ENCODE measurements at places on chromosomes 13 and 19. TPM values are rescaled to one million over a fixed set of nuclear protein-coding genes. Genes with fewer than 3 reads are reported as not detected.

GRCh38 chr13:112137144-112137543 lies 70.2 kb downstream of the SOX1 start:
- DNase-seq: no peak

Gene SLC25A23
- total RNA-seq: 10.9 TPM

DNA sequence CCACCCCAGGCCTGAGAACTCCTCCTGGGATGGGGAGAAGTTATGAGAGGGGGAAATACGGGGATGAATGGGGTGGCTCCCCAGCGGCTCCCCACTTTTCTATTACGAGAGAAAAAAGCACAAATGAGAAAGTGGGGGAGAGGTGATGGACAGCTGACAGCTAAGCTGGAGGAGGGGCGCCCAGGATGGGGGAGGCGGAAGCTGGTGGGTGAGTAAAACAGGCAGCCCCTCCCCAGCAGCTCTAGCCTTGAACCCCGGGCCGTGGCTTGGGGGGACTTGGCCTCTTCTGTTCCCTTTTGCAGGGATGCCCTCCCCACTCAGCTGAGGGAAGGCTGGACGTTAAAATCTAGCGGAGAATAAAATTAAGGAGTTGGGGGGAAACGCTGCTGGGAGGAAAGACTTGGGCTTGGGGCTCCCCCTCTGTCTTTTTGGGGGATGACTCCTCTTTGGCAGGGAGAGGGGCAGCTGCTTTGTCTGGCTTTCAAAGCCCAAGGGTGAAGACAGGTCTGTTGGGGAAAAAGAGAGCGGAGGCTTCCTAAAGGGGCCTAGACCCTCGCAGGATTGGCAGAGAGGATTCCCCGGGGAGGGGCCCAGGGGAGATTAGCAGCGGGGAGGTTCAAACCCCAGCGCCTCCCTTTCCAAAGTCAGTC lies 1.4 kb upstream of the SAMD1 start:
- DNase-seq: peak; percentile 50

- DNase-seq: no peak
These were observed 9.1 kb upstream of the SLC35E1 start for GRCh38 chr19:16581145-16581970.

Gene IGFLR1
- total RNA-seq: 31.7 TPM

GRCh38 chr13:79939689-79940088 lies 401.2 kb downstream of the SPRY2 start:
- DNase-seq: no peak

GRCh38 chr19:8616861-8617260 lies 6.3 kb upstream of the ADAMTS10 start:
- DNase-seq: no peak

Gene LMTK3
- total RNA-seq: 13.7 TPM

DNA sequence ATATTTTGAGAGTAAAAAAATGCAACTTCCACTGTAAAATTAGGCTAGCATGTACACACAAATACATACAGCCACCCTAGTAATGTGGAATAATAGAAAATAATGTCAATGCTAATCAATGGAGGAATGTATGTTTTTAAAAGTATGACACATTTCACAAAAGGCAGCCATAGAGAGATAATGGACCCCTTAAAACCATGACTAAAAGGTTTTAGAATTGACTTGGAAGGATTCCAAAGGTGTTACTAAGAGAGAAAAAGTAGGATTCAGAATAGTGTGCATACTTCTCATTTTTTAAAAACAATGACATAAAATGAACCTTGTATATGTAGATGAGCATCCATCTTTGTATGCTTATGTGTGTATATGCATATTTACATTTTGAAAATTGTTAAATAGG lies 597.9 kb upstream of the PCDH9 start:
- no peak for DNase-seq

GRCh38 chr13:99255271-99255670 lies 2.9 kb downstream of the GPR18 start:
- DNase-seq: no peak

DNA sequence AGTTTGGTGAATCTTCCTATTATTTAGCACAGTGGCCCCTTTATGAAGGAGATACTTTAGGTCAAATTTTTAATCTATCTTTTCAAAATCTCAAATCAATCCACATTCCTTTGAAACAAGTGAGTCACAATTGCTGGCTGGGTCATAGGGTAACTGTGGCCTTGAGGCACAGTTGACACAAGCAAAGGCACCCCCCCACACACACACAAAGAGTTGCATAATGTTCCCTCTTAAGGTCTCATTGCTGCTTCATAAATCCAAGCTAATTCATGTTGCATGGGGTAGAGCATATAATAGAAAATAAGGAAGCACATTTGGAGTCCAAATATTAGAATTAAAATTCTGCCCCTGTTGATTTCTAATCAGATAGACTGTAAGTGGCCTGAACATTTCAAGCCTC lies 171.5 kb downstream of the DLEU7 start:
- no peak for DNase-seq

Gene FIZ1
- 6.7 TPM for total RNA-seq

GRCh38 chr19:51337141-51337860 lies 4.6 kb downstream of the VSIG10L start:
- no peak for DNase-seq

Gene BORCS8
- 13.6 TPM for total RNA-seq

GRCh38 chr13:44320611-44321010 lies 53.0 kb upstream of the SERP2 start:
- no peak for DNase-seq

DNA sequence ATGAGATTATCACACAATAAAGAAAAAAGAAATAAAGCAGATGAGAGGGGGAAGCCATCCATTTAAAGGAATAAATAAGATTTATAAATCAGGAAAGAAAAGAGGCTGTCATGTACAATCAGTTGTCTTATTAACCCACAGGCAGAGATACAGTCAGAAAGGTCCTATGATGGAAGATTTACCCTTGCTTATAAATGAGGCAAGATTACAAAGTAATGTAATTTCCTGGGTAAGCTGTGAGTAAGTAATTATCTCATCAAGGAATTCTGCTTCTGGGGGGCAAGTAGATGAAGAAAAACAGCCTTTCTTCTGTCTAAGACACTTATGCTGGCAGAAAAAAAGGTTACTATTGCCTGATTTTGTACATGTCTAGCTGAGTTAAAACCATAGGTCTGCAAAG lies 146.4 kb downstream of the FGF14 start:
- no peak for DNase-seq

Gene SLC1A6
- total RNA-seq: not detected

DNA sequence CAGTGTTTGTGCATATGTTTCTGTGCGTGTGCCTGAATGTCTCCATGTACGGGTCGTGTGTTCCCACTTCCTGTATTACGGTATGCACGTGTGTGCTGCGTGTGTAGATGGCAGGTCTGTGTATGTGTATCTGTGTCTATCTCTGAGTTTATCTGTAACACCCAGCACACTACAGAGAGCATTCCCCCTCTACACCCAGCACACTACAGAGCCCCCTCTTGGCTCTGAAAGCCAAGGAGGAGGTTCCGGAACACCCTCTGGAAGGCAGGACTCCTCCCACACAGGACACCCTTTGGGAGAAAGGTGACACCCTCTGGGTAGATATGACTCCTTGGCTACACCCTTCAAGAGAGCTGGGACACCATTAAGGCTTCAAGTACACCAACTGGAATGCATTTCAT lies 2.1 kb upstream of the ERFL start:
- DNase-seq: no peak

- no peak for DNase-seq
These were observed 8.2 kb downstream of the ZNF439 start for GRCh38 chr19:11856596-11857250.

Gene ZNF556
- not detected for total RNA-seq

Gene SAFB
- total RNA-seq: 191 TPM

- DNase-seq: no peak
These were observed 1140.4 kb downstream of the EFNB2 start for GRCh38 chr13:105395041-105395440.

DNA sequence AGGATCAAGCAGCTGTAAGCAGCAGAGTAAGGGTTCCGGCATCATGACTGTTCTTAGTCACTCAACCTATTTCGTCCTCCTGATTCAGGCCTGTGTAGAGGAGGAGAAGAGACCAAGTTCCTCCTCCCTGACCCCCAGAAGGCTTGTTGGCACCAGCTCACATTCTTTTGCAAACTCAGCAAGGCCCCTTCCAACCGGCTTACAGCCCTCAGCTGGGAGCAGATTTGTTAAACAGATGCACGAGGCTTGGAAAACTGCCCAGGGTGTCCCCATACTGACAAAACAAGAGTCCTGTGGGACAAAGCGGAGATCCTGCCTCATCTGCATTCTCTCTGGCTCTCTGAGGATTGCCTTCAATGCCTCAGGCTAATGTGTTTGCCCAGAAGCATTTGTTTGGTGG lies 113.2 kb upstream of the SOX21 start:
- no peak for DNase-seq

GRCh38 chr13:30340331-30341250 lies 33.2 kb upstream of the KATNAL1 start:
- DNase-seq: no peak

DNA sequence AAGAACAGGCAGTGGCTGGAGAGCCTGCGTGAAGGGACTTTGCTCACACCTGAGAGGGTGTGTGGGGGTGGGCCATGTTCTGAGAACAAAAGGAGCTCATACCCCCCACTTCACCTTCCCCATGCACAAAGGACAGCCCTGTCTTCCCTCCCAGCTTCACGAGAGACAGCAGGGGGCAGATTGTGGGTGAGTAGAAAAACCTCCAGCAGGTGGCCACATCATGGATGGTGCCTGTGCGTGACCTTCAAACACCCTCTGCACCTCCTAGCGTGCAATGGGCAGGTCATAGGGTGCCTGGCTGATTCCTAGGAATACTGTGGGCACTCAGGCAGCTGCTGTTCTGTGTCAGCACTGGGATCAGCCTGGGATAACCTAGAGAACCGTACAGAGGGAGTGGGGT lies 36.3 kb upstream of the PSG9 start:
- no peak for DNase-seq

DNA sequence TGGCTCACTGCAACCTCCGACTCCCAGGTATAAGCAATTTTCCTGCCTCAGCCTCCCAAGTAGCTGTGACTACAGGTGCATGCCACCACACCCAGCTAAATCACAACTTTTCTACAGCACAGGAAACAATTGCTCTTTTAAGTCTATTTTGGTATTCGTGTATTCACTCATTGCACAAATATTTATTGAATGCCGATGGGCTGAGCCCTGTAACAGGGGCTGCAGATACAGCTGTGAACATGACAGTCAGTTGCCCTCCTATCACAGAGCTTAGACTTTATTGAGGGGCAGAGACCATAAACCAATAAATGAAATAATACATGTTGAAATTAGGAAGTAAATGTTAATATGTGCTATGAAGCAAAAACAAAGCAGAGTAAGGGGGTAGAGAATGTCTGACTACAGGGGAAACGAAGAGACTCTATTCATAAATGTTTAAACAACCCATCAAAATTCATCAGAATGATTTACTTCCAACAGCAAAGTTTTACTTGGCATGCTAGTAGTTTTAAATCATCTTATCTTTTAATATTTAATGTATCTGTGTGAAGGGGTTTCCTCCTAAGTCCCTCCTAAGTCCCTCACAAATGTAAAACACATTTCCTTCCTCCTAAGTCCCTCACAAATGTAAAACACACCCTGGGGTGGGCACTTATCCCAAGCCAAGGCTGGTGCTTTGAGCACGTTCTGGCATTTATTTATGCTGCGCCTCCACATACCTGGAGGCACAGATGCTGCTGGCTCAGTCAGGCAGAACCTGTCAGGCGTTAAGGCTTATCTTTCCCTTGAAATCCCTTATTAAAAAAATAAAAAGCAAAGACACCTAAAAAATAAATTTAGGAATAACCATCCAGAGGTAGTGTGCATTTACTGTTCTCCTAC lies 140.8 kb downstream of the MIPEP start:
- DNase-seq: no peak

Gene CYP2A7
- total RNA-seq: not detected

DNA sequence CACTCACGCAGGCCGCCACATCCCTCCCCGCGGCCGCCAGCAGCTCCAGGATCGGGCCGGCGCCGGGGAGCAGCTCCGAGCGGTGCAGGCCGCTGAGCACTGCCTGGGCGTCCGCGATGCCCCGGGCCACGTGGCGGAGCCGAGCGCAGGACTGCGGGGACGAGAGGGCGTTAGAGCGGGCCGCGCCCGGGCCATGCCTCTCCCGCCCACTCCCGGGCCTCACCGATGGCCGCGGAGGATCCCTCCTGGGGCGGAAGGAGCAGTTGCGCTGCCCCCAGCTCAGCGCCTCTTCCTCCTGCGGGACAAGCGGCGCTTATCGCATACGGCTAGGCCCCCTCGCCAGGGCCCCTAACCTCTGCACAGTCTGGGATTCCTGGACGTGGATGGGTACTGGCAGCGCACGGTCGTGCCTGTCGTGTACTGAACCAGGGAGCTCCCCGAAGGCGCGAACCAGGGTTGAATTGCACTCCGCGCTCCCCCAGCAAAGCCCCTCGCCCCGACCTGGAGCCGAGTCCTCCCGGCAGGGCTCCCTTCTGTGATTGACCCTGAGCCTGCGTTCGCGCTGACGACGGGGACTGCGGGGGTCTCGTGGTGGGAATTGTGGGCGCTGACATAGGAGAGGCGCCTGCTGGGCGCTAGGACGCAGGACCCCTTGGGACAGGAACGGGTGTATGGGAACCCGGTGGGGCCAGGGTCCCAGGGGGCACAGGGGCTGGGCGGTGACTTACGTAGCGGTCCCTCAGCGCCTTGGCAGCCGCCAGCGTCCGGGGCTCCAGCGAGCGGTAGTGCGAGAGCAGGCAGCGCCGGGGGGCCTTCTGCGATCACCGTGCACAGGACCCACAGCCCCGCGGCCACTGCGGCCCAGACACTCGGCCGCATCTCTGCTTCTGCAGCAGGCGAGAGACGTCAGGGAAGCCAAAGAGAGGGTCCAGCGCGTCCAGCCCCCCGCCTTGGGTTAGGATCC lies 673 bp downstream of the IFNL4 start:
- no peak for DNase-seq

Gene IRGC
- total RNA-seq: not detected

Gene ZNF433
- 1.0 TPM for total RNA-seq

DNA sequence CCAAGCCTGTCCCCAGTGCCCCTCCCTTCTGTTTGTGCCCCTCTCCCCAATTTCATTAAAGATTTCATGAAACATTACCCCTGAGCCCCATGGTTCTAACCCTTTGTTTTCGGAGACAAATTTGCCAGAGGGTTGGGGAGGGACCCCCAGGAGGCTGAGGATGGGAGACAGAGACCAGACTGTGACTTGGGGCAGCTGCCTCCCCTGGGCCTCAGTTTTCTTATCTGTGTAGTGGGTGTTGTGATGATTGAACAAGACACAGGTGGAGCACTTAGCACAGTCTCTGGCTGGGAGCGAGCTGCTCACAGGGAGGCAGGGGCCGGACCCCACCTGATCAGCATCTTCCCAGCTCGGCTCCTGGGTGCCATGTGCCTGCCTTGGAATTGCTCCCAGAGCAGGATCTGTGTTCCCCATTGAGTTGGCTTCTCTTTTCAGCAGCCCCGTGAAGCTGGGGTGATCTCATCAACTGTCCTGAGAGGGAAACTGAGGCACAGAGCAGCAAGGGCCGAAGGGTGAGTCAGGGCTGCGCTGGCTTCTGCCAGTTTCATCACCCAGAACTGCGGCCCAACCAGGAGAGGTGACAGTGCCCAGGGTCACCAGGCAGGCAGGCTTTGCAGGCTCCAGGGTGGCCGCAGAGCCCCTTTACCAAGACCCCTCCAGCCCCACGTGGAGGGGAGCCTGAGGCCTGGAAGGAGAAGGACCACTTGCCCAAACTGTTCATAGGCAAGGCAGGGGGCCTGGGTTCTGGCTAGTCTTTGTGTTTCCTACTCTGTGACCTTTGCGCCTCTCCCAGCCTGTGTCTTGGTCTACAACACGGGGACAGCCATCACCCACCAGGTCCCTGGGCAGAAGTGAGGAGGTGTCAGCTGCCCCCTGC lies 6.9 kb downstream of the IRF3 start:
- DNase-seq: peak; percentile 15

GRCh38 chr19:4583961-4584669 lies 24.6 kb upstream of the SEMA6B start:
- DNase-seq: no peak

GRCh38 chr19:4018775-4019504 lies 11.4 kb downstream of the PIAS4 start:
- no peak for DNase-seq

Gene RUBCNL
- 2.0 TPM for total RNA-seq
